Astrocyte (in vitro differentiated cells and primary cell): ENCODE measurements at places on chromosomes 7 and 10. TPM values are rescaled to one million over a fixed set of nuclear protein-coding genes. Genes with fewer than 3 reads are reported as not detected.

The CCDC172 gene
- not detected in 2 replicates for total RNA-seq

The KNDC1 gene
- total RNA-seq, result 2.6 and 4.1 TPM in 2 replicates

The ITPRIP gene
- total RNA-seq, result 21.7 and 21.9 TPM in 2 replicates

The VSTM4 gene
- 1.1 and 1.8 TPM in 2 replicates for total RNA-seq

The NYAP1 gene
- 2.5 and 2.6 TPM in 2 replicates for total RNA-seq

The PIK3CG gene
- total RNA-seq, result 0.10 and 0.82 TPM in 2 replicates

The INMT gene
- total RNA-seq, result 0.09 TPM in 1 of 2 replicates, not detected in the other

The SPAG6 gene
- total RNA-seq, result not detected in 2 replicates

The MLLT10 gene
- total RNA-seq, result 33.7 and 46.9 TPM in 2 replicates

The WAPL gene
- total RNA-seq, result 43.0 and 43.2 TPM in 2 replicates

The SORBS1 gene
- total RNA-seq, result 5.1 and 6.0 TPM in 2 replicates

The FAM131B gene
- total RNA-seq, result 7.6 and 8.0 TPM in 2 replicates

The LLCFC1 gene
- not detected in 2 replicates for total RNA-seq

The SPACDR gene
- total RNA-seq, result 2.5 and 2.6 TPM in 2 replicates

The OPN4 gene
- not detected in 2 replicates for total RNA-seq

The CELF2 gene
- 65.0 and 76.1 TPM in 2 replicates for total RNA-seq

The DNAJC9 gene
- 18.9 and 23.3 TPM in 2 replicates for total RNA-seq

The ZEB1 gene
- 37.2 and 42.3 TPM in 2 replicates for total RNA-seq

The GPNMB gene
- 0.82 and 0.91 TPM in 2 replicates for total RNA-seq

The CAMK2B gene
- 0.18 TPM in 1 of 2 replicates, not detected in the other for total RNA-seq

The SPDYE1 gene
- not detected in 2 replicates for total RNA-seq

The NEUROD6 gene
- total RNA-seq, result not detected in 2 replicates

The MAPK8 gene
- total RNA-seq, result 47.4 and 48.8 TPM in 2 replicates

The TUBB8 gene
- total RNA-seq, result not detected in 2 replicates

The GJD4 gene
- total RNA-seq, result not detected in 2 replicates

The NKX1-2 gene
- 0.07 TPM in 1 of 2 replicates, not detected in the other for total RNA-seq

The ASZ1 gene
- total RNA-seq, result not detected in 2 replicates

The PRSS37 gene
- not detected in 2 replicates for total RNA-seq

The SEMA3D gene
- 9.1 and 17.7 TPM in 2 replicates for total RNA-seq

The PDK4 gene
- total RNA-seq, result 0.29 and 0.34 TPM in 2 replicates

The SLC26A3 gene
- total RNA-seq, result not detected in 2 replicates

The EIF3B gene
- 198 and 213 TPM in 2 replicates for total RNA-seq

The TMEM176A gene
- total RNA-seq, result 0.31 TPM in 1 of 2 replicates, not detected in the other

The TEX36 gene
- not detected in 2 replicates for total RNA-seq

The MINDY4 gene
- 3.8 and 4.1 TPM in 2 replicates for total RNA-seq

The GIMAP1 gene
- total RNA-seq, result not detected in 2 replicates

The CFAP69 gene
- 1.1 and 2.0 TPM in 2 replicates for total RNA-seq

The GALNT17 gene
- 5.7 and 7.8 TPM in 2 replicates for total RNA-seq

The ADGRA1 gene
- not detected in 2 replicates for total RNA-seq

The PLA2G12B gene
- not detected in 2 replicates for total RNA-seq
